ENCODE measurements at places on chromosomes 2 and 18.

DNA sequence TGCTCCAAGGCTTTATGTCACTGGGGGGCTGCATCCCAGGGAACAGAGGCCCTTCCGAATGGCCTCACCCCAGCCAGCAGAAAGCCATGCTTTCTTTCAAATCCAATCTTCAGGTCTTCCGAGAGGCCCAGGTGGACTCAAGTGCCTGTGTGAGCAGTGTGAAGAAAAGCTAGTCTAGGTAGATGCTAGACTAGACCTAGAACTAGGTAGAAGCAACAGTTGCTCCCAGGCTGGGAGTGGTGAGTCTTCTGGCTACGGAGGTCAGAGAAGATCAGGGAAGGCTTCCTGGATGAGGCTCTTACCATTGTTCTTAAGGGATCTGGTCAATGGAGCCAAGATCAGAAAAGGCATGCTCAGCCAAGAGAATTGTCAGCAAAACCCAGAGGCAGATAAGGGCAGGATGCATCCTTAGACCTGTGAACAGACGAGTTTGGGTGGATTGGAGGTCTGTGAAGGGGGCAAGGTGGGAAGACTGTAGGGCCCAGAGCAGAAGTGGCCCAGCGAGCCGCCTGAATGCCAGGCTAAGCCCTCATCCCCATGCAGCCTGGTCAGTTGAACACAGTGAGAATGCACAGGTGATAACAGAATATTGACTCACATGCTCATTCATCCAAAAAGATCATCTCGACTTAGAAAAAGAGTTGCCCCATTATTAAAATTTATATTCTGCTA lies 110.8 kb downstream of the SMAD7 start:
- no peak for DNase-seq

- DNase-seq: no peak
These were observed 90.6 kb downstream of the SLC4A3 start for GRCh38 chr2:219718066-219718465.

- DNase-seq: no peak
These were observed 17.8 kb downstream of the NLRC4 start for GRCh38 chr2:32246911-32247310.

- DNase-seq: no peak
These were observed 105.6 kb upstream of the SALL3 start for GRCh38 chr18:78873926-78874500.

DNA sequence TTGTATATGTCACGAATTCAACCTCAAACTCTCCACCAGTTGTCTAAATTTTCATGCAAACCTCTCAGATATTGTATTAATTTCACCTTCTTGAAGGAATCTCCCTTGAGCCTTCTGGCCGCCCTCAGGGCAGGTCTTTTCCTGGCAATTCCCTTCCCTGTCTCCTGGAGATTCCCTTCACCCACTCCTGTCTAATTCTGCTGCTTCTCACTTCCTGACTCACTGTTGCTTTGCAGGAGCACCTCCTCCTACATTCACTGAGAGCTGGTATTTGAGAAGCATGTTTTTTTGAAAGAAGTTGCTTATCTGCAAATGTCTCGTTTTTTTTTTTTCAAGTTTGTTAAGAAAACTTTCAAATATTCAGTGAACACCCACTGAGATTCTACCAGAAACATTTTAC lies 79.9 kb upstream of the OTOS start:
- DNase-seq: no peak

GRCh38 chr2:88187038-88187676 lies 17.0 kb downstream of the THNSL2 start:
- no peak for DNase-seq
